H1 (cell line): ENCODE measurements at places on chromosomes 1 and 21.
A peak's percentile ranks its signal among the peaks of the same experiment; 100 is the strongest.

DNA sequence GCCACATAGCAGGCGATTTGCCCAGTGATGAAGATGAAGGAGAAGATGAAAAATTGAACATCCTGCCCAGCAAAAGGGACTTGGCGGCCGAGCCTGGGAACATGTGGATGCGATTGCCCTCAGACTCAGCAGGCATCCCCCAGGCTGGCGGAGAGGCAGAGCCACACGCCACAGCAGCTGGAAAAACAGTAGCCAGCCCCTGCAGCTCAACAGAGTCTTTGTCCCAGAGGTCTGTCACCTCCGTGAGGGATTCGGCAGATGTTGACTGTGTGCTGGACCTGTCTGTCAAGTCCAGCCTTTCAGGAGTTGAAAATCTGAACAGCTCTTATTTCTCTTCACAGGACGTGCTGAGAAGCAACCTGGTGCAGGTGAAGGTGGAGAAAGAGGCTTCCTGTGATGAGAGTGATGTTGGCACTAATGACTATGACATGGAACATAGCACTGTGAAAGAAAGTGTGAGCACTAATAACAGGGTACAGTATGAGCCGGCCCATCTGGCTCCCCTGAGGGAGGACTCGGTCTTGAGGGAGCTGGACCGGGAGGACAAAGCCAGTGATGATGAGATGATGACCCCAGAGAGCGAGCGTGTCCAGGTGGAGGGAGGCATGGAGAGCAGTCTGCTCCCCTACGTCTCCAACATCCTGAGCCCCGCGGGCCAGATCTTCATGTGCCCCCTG is 3.3 kb downstream of the ZBTB18 start:
- DNase-seq, result no peak

- no peak for DNase-seq
Measured at GRCh38 chr1:164064501-164064900, 494.5 kb upstream of the PBX1 start.

DNA sequence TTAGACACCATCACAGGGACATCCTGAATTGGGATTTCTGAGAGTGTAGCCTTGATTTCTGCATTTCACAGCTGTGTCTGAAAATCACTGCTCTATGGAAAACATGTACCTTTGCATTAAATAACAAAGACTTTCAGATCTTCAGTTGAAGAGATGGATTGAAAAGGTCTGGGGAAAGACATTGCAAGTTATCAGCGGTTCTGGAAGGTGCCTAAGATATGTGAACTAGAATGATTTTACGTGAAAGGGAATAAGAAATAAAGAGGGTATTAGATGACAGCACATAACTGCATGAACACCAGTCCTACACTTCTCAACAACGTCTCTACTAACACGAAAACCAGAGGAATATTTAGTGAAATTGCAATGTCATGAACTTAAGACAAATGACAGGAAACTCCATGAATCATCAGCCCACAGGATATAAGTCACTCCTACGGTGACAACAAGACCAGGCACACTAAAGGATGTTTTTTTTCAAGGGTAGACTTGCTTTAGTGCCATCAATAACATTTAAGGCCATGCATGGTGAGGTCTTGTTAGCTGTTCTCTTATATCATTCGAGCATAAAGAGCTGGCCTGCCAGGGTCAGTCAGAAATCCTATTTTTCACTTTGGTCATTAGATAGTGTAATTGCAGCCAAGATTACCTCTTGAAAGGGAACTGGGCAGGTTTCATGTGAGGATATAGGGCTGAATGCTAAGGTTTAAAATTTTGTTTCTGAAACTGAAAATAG is 283.1 kb downstream of the GRIK1 start:
- no peak for DNase-seq

- DNase-seq, result peak; percentile 65
Measured at GRCh38 chr1:36125129-36125991, at the start of gene COL8A2. TSS of gene COL8A2 (minus strand) at chr1:36125222. CDS start at chr1:36100242, 24,980 bp downstream.

DNA sequence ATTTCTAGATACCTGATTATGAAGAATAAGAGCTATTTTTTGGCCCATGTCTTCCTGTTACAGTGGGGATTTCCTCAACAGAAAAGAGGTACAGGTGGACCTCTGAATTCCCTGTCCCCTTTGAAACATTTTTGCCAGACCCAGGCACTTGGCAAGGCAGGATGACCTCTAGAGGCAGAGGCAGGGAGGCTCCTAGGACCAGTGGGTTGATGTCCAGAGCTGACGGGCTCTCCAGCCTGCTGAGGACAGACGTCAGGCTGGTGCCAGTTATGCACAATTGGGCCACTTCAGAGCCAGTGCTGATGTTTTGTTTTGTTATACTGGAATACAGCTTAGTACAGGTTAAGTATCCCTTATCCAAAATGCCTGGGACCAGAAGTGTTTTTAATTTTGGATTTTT is 18.5 kb upstream of the A3GALT2 start:
- no peak for DNase-seq

DNA sequence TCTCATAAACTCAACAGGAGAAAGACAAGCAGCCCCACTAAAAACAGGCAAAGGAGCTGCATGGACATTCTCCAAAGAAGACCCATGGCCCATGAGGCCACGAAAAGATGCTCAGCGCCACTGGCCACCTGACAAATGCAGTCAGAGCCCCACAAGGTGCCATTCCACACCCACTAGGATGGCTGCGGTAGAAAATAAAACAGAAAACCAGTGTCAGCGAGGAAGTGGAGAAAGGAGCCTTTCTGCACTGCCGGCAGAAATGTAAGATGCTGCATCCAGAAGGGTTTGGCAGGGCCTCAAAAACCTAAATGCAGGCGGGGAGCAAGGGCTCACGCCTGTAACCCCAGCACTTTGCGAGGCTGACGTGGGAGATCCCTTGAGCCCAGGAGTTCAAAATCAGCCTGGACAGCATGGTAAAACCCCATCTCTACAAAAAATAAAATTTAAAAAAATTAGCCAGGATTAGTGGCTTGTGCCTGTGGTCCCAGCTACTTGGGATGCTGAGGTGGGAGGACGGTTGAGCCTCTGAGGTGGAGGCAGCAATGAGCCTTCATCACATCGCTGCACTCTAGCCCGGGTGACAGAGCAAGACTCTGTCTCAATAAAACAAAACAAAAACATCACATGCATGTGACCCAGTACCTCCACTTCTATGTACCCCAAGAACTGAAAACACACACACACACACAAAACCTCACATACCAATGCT is 4.2 kb downstream of the WNT9A start:
- DNase-seq, result no peak

DNA sequence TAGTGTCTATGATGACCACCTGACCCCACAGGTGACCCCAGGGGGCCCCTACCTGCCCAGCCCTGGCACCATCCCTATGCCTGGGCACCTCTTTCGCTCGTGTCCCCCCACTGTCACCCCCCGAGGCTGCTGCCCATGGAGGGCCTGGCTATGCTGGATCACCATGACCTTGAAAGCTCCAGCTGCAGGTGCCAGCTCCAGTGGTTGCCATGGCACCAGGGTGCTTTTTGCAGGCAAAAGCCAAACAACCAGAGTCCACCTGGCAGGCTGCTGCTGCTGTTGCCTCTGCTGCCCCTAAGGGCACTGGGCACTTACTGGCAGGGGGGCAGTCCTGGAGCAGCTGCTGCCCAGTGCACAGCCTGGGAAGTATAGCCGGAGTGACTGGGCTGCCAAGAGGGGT is 21.7 kb downstream of the ETNK2 start:
- DNase-seq, result no peak

DNA sequence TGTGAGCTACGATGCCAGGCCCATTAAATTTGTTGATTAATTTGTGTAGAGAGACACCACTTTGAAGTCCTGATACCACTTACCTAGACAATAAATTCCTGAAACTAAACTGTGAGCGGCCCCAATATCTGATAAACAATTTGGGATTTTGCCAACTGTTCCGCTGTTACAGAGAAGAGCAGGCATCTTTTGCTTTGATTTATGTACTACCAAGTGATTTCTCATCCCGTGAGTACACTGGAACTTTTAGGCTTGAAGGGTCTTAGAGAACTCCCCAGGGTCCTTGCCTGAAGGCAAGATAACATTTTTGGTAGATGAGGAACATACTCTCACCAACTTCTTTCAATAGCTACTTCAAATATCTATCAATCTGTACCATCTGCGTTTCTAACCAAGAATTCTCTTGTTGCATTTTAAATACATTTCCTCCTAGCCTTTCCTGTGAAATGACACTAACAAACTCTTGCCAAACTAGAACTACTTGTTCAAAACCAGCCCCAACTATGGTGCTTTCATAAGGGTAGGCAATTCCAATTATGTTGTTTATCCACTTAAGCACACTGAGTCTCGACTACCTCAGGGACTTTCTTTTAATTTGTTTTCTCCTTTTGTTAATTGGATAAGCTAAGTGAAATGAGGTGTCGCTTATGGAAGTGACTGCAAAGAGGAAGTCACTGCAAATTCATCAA is 23.2 kb upstream of the SLC30A1 start:
- no peak for DNase-seq

DNA sequence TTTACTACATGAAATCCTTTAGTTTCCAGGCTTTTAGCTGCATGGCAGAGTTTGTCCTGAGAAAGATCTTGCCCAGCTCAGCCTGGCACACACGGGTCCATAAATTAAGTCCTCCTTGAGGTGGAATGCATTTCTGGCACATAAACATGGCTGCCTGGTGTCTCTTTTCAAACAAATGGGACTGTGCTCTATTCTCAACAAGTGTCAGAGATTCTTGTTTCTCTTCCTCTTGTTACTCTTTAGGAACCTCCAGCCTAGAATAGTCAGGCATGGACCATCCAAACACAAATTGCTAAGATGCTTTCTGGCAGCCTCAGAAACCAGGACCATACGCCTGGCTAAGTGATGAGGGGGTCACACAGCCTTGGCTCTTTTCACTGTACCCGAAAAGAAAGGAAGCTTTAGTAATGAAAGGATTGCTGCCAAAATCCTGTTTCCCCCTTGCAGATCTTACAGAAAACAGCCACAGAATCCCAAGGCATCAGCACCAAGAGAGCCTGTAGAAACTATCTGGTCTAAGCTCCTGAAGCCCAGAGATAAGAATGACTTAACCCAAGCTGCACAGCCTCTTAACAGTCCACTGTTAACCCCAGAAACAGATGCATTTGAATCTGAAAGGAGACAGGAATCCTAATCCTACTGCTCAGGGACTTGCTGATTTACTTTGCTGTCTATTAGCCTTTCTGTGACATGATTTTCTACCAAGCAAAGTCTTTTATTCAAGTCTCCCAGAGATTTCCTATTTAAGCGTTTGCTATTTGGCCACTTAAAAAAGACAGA is 31.9 kb upstream of the NRDC start:
- no peak for DNase-seq

DNA sequence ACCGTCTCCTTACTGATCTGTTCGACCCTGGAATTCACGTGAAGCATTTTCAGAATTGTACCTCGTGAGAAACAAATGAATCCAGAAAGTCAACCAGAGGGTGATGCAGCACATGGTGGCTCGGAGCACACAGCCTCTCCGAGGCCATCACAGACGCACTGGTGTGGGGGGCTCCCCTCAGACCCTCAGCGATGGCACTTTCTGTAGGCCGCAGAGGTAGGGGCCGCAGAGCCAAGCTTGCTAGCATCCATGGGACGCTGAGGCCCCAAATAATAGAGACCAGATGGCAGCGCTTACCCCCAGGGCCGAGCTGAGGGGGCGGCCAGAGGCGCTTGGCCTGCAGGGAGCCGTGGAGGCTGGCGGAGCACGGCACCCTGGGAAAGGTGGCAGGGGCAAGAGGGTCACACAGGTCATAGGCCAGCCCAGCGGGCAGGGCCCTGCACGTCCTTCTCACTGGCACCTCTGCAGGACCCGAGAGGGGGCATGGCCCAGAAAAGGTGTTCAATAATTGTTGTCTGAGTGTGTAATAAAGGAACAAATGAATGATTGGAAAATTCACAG is 28.1 kb upstream of the COL6A2 start:
- no peak for DNase-seq

- DNase-seq, result no peak
Measured at GRCh38 chr1:84803604-84804003, 89.4 kb downstream of the LPAR3 start.

GRCh38 chr1:24641646-24642151 is 1.4 kb upstream of the SRRM1 start:
- DNase-seq, result no peak

DNA sequence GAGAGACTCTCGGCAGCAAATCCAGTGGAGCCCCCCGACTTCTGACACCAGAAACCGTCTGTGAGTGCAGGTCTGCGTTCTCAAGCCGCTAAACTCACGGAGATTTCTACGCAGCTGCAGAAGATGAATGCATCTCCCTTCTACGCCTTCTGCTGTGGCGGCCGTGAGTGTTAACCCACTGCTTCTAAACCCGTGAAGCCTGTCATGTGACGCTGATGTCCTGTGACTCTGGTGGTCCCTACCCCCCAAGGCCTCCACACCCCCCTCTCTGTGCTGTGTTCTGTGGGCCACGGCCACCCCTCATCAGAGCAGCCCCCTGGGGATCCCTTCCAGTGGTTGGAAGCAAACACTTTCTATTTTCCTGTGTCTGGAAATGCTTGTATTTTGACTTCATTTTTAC is 33.9 kb upstream of the COL18A1 start:
- no peak for DNase-seq

DNA sequence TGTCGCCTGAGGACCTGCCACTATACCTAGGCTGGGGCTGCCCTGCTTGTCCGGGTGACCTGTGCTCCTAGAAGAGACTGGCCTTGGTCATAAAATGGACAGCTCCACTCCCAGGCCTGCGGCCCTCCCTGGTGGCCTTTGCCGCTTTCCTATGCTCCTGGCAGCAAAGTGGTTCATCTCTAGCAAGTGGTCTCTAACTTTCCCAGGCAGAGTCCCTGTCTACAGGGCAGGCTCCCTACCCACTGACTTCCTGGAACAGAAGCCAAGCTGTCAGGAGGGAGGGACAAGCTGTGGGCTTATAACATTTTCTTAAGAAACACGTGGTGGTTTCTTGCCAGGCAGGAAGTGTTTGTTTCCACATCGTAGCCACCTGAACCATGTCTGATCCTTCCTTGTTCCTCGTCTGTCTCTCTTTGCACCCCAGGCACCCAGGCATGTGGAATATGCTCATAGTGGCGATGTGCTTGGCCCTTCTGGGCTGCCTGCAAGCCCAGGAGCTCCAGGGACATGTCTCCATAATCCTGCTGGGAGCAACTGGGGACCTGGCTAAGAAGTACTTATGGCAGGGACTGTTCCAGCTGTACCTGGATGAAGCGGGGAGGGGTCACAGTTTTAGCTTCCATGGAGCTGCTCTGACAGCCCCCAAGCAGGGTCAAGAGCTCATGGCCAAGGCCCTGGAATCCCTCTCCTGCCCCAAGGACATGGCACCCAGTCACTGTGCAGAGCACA is 10.1 kb downstream of the H6PD start:
- DNase-seq, result no peak

DNA sequence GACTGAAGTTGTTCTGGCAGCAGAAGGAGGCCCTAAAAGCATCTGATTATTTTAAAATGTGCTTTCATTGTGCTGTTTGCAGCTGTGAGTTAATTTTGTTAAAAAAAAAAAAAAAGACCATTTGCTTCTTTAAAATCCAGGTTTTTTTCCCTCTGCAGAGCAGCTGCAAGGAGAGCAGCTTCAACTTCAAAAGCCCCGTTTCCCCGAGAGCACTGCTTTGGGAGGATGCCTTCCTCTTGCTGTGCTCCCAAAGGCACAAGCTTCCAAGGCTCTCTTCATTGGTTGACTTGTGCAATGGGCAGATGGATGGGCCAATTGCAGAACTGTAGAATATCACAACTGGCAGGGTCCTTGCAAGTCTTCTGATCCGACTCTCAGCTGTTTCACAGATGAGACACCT is 459.2 kb upstream of the PKN2 start:
- no peak for DNase-seq
